ENCODE measurements at places on chromosomes 2 and 18.

DNA sequence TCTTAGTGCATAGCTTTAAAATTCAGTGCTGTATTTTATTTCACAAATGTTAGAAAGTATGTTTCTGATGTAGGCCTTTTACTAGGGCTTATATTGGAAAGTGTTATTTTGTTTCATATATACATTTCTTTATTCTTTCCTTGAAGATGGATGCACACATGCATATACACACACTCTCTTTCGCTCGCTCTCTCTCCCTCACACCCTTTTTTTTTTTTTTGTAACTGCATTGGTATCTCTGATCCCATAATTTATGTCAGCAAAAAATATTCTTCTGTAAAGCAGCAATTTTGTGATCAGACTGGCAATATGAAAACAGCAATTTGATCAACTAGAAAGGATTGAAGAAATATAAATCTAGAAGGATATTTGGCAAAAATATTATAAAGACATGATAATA is 2.0 kb downstream of the MBD5 start:
- no peak for DNase-seq

GRCh38 chr2:215313255-215313613 is 1.4 kb downstream of the ATIC start:
- no peak for DNase-seq

- no peak for DNase-seq
Observed at GRCh38 chr2:46866770-46867246, 48.8 kb downstream of the MCFD2 start.

- DNase-seq = no peak
Observed at GRCh38 chr2:105100046-105100840, 62.4 kb downstream of the MRPS9 start.

- DNase-seq = no peak
Observed at GRCh38 chr18:6961331-6961730, 156.3 kb downstream of the LAMA1 start.

- peak; percentile 51 for DNase-seq
Observed at GRCh38 chr2:104858006-104858978, 4.4 kb downstream of the POU3F3 start.

GRCh38 chr2:216695401-216695821 is at the start of gene IGFBP5:
TSS of gene IGFBP5 (minus strand) at chr2:216695549. CDS start at chr2:216694775, 774 bp downstream.
- peak; percentile 95 for DNase-seq

DNA sequence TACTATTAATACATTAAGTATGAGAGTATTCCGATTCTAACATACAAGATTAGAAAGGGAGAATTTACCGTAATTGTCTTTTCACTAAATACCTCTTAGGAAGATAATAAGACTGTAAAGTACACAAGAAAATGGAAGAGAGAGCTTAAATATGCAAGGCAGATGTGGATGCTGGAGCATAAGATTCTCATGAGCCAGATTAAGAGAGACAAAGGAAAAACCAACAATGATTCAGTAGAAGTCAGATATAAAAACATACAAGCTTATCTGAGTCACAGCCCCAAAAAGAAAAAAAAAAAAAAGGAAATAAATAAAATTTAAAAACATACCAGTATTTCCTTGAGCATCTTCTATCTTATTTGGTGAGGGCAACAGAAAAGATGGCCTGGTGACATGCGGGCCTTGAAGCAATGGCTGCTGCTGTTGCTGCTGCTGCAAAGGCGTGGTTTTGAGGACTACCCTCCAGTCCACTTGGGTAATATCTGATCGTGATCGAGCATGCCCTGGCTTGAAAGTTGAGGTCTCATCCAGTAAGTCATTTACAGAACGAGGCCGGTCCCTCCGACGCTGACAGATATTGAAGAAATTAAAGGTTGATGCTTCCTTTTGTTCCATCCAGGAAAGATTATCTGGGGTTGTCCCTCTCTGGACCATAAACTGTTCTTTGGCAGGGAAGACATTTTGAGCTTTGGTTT is 24.5 kb downstream of the PLEKHM3 start:
- DNase-seq = no peak

DNA sequence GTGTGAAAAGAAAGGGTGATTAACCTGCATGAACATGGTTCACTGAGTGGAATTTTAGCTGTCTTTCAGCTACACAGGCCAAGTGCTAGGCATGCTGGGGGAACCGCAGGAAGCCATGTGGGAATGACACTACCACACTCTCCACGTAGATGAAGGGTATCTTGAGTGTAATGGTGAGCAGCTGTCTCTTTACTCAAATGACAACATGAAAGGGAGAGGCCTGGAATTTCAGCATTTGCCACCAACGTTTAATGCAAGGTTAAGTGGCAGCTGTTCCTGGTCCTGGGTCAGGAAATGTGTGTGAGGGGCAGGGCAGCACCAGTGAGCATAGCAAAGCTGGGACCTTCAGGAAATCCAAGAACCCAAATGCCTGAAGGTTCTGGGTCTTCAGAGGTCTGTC is 588.4 kb downstream of the SLC4A3 start:
- DNase-seq = no peak

GRCh38 chr2:183614799-183615435 is 490.7 kb downstream of the NUP35 start:
- peak; percentile 64 for DNase-seq

GRCh38 chr2:182618672-182619079 is 97.4 kb upstream of the DNAJC10 start:
- DNase-seq = no peak

GRCh38 chr2:136727973-136728699 is 37.2 kb upstream of the THSD7B start:
- DNase-seq = no peak

- peak; percentile 48 for DNase-seq
Observed at GRCh38 chr2:120344214-120344975, 1.5 kb upstream of the INHBB start.

- DNase-seq = no peak
Observed at GRCh38 chr2:52334185-52334584, 1302.3 kb upstream of the NRXN1 start.

DNA sequence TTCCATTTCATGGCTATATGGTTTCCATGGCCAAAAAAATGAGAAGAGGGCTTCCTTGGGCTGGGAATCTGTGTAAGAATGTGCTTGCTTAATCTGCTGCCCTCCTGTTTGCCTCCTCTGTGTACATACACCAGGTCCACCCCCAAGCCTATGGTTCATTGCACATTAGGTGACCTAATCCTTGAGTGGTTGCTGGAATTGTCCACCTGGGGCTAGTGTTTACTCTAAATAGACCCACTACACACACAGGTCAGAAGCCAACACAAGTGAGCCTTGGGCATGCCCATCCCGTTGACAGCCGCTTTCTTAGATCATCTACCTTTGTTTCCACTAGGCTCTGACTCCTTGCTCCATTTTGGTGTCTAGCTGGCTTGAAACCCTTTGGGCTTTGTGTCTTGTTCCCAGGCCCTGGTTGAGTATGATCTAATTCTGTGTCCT is 59.2 kb upstream of the ATL2 start:
- no peak for DNase-seq

GRCh38 chr18:76367168-76368125 is 127.6 kb downstream of the ZNF516 start:
- DNase-seq = no peak

- no peak for DNase-seq
Observed at GRCh38 chr2:191646163-191646902, 31.6 kb upstream of the NABP1 start.

Measured in brain (organoid and tissue), 16 donors.